ENCODE measurements at places on chromosomes 5 and 9.
A peak's percentile ranks its signal among the peaks of the same experiment; 100 is the strongest.

GRCh38 chr5:147223948-147224791 lies 10.7 kb upstream of the STK32A start:
- DNase-seq: peak; percentile 55

GRCh38 chr5:134245101-134245604 lies 19.3 kb upstream of the PPP2CA start:
- peak; percentile 37 for DNase-seq

DNA sequence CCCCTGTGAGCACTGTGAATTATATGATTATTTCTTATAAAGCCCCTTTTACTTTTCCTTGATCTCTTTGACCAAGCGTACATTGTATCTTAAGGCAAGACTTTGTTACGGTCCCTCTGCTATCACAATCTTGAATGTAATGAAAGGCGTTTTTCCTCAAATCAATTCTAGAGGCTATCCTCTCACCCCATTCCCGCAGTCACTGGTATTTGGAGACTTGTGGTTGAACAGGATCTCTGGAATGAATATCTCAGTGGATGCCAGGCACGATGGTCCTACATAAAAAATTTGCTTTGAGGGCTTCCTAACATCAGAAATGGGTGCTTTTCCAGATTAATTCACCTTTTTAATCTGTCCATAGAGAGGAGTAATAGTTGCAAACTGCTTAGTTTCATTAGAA lies 151.4 kb upstream of the PAPPA start:
- peak; percentile 27 for DNase-seq

- no peak for DNase-seq
Measured at GRCh38 chr5:131745703-131746102, 51.1 kb downstream of the FNIP1 start.

DNA sequence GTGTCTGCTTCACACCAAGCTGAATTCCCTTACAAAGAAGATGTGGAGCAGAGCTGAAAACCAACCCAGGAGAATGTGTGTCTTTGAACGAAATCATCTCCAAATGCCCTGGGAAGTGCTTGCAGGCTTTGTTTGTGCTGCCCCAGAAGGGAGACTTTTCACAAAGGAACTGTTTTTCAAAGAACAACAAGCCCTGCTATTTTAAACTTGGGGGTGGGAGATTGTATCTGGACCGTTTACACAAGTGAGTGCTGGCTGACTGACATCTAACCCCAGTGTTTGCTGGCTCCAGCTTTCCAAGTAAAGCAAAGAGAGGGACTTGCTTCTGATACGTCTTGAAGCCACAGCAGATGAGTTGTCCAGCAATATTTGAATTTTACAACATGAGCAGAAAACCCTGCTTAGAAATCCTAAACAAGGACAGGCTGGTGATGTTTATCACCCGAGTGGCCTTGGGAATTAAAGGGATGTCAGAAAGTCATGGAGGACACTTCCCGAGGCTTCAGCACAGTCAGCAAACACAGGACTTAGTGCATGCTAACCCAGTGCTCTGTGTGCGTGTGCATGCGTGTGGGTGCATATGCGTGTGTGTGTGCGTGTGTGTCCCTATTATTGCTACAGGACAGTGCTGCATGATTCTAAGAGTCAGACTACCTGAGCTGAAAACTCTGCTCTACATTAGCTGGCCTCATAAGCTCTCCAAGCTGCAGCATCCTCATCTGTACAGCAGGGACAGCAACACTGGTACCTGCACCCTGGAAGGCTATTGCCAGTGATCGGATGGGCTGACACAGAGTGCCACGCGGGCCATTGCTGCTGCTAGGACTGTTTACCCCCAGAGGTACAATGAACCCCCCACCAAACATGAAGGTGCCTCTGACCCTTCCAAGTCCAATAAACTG lies 1.4 kb downstream of the ADAMTS12 start:
- DNase-seq: peak; percentile 38

DNA sequence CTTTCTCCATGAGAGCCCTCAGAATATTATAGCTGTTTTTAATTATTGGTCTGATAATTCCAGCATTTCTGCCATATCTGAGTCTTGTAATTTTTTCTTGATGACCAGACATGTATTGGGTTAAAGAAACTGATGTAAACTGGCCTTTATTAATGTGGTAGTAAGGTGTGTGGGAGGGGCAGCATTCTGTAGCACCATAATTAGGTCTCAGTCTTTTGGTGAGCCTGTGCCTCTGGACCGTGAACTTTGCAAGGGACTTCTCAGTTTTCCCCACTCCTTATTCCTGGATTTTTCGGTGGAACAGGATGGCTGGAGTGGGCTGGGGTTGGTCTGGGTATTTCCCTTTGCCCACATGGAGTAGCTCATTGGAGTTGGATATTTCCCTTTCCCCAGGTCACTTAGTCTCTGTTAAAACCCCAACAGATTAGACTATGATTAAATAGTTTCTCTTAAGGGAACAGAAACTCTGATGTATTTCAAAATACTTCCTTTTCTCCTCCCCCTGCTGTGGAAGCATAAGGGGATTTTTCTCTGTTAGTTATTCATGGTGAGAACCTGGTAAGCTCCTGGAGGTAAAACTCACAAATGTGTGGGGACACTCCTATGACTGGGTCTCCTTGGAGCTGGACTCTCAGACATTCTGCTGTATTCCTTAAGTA lies 52.4 kb downstream of the FSD1L start:
- DNase-seq: no peak

DNA sequence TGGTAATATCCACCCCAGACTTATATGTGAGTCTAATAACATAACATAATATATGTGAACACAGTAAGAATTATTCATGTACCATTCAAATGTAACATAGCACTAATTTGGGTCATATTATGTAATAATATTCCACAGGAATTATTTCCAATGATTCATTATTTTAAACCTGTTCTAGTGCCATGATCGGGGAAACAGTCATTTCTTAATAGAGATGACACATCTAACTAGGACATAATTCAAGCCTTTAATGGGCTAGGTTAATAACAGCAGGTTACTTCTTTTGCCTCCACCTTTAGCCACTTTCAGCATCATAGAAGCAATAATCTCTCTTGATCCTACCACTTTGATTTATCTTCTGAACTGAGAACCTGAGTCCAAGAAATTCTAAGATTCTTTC lies 12.3 kb downstream of the SPINK9 start:
- DNase-seq: no peak

DNA sequence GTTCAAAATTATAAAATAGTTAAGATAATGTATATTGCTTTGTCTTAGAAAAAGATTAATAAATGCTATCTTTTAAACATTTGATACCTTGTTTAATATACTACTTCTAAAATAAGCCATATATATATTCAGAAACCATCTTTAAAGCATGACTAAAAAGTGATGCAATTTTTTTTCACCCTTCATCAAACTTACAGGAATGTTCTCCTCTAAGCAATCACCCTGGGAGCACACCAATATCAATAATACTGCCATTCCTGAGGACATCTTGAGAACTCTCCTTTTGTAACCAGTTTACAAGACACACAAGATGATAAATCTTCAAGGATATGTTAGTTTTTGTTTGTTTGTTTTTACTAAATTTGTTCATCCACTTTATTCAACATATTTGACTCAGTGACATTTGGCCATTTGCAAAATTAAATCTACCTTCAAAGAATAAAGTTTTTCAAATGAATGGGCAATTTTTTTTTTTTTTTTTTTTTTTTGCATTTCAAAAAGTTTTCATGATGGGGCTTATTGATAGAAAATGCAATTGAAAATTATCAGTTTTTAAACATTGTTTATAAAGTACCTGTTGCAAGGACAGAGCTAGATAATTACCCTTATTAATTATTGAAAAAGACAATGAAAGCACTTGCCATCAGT lies 17.2 kb downstream of the FOXD1 start:
- DNase-seq: no peak

GRCh38 chr9:129811967-129812363 lies 9.0 kb downstream of the TOR1B start:
- DNase-seq: peak; percentile 6

- no peak for DNase-seq
Measured at GRCh38 chr5:4480528-4481349, 659.4 kb upstream of the ADAMTS16 start.

- DNase-seq: peak; percentile 17
Measured at GRCh38 chr5:57693488-57694305, 211.1 kb upstream of the ACTBL2 start.

DNA sequence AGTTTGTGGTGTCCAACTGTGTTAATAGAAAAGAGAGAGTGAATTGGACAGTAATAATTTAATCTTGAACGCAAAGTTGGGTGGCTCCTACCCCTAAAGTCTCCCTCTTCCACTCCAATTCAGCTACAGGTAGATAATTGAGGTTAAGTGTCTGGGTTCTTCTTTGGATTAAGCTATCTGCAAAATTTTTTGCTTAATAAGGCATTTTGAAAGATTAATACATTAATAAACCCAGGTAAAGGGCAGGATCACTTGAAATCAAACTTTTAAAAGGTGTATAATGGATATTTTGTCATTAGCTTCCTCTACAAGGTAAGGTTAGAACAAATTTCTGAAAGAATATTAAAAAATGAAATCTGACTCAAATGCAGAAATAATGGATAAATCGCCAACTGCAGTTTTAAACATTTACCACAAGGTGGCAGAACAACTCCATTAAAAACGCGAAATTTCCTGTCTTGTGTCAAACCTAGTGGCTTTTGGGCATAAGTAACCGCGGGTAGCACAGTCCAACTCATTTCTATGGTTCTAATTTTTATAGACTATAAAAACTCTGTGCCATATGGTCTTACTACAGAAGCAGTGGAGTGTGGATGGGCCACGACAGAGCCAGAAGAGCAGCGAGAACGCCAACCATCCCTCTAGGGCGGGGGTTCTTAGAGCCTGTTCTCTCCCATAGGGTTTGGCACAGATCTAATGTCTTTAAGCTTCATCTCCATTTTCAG lies 276.5 kb downstream of the ARHGEF28 start:
- DNase-seq: peak; percentile 77

DNA sequence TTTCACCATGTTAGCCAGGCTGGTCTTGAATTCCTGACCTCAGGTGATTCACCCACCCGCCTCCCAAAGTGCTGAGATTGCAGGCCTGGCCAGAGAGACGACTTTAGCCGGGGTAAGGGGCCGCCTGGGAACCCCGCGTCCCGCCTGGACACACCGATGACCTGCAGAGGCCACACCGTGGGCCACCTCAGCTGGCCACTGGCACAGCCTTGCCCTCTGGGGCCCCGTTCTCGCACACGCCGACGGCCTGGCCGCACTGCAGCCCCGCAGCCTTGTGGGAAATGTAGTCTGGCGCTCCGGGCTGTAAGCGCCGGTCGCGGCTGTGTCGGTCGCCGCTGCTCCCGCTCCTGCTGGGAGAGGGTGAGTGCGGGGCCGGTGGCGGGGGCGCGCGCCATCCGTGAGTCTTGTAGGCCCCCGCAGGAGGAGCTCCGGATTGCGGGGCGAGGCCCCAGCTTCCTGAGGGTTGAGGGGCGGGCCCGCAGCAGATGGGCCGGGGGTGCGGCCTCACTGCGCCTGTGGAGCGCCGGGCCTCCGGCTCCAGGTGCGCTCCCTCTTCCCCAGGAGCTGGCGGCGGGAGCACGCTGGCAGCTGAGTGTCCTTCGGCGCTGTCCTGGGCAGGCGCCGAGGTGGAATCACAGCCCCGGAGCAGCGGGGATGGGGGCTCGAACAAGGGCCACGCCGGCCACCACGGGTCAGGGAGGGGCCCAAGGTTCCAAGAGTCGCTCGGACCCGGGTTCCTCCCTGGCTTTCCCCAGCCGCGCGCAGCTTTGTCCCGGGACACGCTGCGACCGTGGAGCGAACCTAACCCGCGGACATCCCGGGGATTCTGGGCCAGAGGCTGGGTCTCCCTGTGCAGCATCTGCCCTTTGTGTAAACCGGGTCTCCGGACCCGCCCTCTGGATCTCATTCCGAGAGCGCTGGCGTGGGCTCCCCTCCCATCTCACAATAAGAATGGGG lies at the start of gene ZFP2:
ZFP2 (plus strand) TSS at position 299 of the 957 bp plus-strand sequence. CDS start 35,401 bp downstream, outside the sequence.
- DNase-seq: peak; percentile 38

DNA sequence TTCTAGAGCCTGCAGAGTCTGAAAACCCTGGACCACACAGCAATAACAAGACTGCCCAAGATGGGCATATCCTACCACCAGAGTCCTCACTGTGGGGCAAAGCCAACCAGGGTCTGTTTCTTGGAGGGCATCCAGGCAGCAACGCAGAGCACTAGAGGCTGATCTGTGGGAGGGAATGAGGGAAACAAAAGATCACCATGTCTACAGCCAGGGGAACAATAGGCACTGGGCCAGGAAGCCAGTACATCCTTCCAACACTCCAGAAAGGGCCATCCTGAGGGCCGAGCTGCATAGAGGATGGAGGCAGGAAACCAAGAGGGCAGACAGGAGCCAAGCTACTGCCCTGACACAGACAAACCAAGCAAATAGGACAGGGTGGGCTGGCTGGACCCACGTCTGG lies 416.1 kb upstream of the IRX4 start:
- no peak for DNase-seq

DNA sequence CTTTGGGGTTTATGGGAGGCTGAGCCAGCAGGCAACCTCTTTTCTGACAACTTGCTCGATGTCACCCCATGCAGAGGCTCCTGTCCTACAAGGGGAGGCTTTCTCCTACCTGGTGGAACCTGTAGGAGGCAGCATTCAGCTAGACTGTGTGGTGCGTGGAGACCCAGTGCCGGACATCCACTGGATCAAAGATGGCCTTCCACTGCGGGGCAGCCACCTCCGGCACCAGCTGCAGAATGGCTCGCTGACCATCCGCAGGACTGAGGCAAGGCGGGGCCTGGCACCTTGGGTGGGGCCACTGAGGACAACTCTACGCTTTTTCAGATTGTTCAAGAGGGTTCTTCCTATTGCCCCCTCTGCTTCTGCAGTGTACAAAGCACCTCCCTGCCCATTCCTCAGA lies 36.1 kb upstream of the ASS1 start:
- no peak for DNase-seq

- DNase-seq: no peak
Measured at GRCh38 chr9:4581861-4582565, 80.1 kb upstream of the PLPP6 start.

DNA sequence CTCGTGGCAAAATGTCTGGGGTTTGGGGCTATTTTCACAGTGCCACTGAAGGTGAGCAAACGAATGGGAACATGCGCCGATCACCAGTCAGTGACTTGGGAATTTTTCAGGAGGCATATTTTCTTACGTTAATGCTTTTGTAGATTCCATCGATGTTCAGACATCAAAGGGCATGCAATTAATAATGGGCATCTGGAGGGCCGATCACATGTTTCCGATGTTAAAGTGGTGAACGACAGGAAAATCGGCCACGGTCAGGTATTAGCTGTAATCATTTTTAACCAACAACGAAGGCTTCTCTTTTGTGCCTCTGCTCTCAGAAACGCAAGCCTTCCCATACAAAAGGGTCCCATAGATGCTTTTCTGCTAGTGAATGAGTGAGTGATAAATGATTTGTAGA lies 155.0 kb upstream of the PITX1 start:
- DNase-seq: no peak

GRCh38 chr5:124474528-124475215 lies 271.8 kb downstream of the ZNF608 start:
- peak; percentile 13 for DNase-seq

- peak; percentile 99 for DNase-seq
Measured at GRCh38 chr9:100428871-100429654, 2.1 kb downstream of the MSANTD3 start.

Measured in AG10803 (cell line).